Activated CD4-positive, alpha-beta memory T cell treated with anti-CD3 and anti-CD28 coated beads for 36 hours (primary cell): ENCODE measurements at places on chromosomes 11 and 22.

GRCh38 chr11:47532597-47533213, 20.2 kb downstream of the CELF1 start:
- DNase-seq, result no peak

- no peak for DNase-seq
Observed at GRCh38 chr11:1425006-1425405, 35.3 kb downstream of the BRSK2 start.

- DNase-seq, result no peak
Observed at GRCh38 chr22:38921120-38921519, 36.3 kb upstream of the APOBEC3A start.

DNA sequence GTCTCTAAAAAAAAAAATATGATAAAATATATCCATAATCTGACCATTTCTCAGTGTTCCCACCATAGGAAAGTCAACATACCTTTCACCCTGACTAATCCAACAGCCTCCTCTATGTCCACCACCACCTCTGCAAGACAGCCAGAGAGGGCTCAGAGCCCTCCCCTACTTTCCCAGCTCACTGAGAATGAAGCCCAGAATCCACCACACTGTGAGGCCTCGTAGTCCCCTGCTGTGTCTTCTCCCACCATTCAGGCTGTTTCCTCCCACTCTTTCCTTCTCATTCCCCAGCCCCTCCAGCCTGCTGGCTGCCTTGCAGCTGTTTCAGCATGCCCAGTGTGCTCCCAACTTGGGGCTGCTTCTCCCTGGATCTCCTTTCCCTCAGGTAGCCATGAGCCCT, 27.0 kb downstream of the SGSM3 start:
- DNase-seq, result no peak
